ENCODE measurements at places on chromosomes 7 and 10. TPM values are rescaled to one million over a fixed set of nuclear protein-coding genes. Genes with fewer than 3 reads are reported as not detected.

LRRC27 gene
- 6.5 TPM for total RNA-seq

SLC13A1 gene
- total RNA-seq: not detected

TMEM168 gene
- total RNA-seq: 46.6 TPM

KLF14 gene
- total RNA-seq: not detected

SLC18A2 gene
- total RNA-seq: not detected

OR2AE1 gene
- under 0.01 TPM for total RNA-seq

ADRA2A gene
- 0.16 TPM for total RNA-seq

RARRES2 gene
- total RNA-seq: not detected

CDC14C gene
- not detected for total RNA-seq

UTF1 gene
- not detected for total RNA-seq

SYT15B gene
- total RNA-seq: 0.06 TPM

C7orf57 gene
- 0.19 TPM for total RNA-seq

AFAP1L2 gene
- total RNA-seq: 6.9 TPM

TSPAN33 gene
- total RNA-seq: under 0.01 TPM

RAPGEF5 gene
- 98.1 TPM for total RNA-seq

TMUB1 gene
- total RNA-seq: 16.5 TPM

FKBP6 gene
- total RNA-seq: not detected

GIMAP2 gene
- 43.5 TPM for total RNA-seq

PRLHR gene
- total RNA-seq: not detected

FXYD4 gene
- total RNA-seq: not detected

SPDYE5 gene
- not detected for total RNA-seq

SLC26A5 gene
- total RNA-seq: under 0.01 TPM

GPR158 gene
- total RNA-seq: under 0.01 TPM

EVX1 gene
- not detected for total RNA-seq

MYH16 gene
- total RNA-seq: 0.16 TPM

TBX20 gene
- not detected for total RNA-seq

ENTPD1 gene
- total RNA-seq: 10.3 TPM

RADIL gene
- 1.3 TPM for total RNA-seq

INMT gene
- 0.16 TPM for total RNA-seq

CEP41 gene
- total RNA-seq: 6.5 TPM

OR2A1 gene
- total RNA-seq: not detected

THSD7A gene
- total RNA-seq: 27.2 TPM

ZNF316 gene
- total RNA-seq: 7.4 TPM

EPHB6 gene
- not detected for total RNA-seq

CLCN1 gene
- total RNA-seq: not detected

ACTL6B gene
- total RNA-seq: not detected

PHYHIPL gene
- not detected for total RNA-seq

BMPER gene
- 0.16 TPM for total RNA-seq

KCP gene
- total RNA-seq: not detected

BLOC1S2 gene
- total RNA-seq: 29.5 TPM

Measured in bladder microvascular endothelial cell (primary cell).